ENCODE measurements at places on chromosomes 2 and 18.

GRCh38 chr2:212154477-212154878, 384.1 kb downstream of the ERBB4 start:
- DNase-seq, result no peak

DNA sequence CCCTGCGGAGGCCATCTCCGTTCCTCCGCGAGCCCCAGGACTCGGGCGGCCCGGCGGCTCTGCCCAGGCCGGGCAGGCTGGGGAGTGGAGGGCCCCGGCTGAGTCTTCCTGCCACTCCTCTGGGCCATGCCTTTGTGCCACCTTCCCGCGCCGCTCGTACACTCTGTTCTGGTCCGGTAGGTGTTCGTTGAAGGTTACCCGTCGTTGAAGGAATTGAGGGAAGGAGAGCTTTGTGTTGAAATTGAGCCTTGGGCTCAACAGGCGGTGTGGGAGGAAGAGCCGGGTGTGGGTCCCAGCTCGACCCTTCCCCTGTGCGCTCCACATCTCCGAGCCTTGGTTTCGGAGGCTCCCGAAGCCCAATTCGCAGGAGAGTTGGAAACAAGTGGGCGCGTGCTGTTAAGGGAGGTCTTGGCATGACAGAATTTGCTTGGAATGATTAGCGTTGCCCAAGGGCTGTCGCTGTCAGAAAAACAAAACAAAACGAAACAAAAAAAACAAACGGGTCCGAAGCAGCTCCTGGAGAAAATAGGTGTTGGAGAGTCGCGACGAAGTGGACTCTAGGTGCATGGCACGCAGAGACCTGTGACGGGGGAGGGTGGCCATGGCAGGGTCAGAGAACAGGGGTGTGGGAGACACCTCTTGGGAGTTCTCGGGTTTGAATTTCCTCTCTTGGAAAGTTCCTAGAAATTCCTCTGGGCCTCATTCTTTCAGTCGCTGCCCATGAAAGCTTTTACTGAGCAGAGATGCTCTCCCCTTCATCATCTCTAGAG, 1.2 kb upstream of the MZT2A start:
- DNase-seq, result no peak

DNA sequence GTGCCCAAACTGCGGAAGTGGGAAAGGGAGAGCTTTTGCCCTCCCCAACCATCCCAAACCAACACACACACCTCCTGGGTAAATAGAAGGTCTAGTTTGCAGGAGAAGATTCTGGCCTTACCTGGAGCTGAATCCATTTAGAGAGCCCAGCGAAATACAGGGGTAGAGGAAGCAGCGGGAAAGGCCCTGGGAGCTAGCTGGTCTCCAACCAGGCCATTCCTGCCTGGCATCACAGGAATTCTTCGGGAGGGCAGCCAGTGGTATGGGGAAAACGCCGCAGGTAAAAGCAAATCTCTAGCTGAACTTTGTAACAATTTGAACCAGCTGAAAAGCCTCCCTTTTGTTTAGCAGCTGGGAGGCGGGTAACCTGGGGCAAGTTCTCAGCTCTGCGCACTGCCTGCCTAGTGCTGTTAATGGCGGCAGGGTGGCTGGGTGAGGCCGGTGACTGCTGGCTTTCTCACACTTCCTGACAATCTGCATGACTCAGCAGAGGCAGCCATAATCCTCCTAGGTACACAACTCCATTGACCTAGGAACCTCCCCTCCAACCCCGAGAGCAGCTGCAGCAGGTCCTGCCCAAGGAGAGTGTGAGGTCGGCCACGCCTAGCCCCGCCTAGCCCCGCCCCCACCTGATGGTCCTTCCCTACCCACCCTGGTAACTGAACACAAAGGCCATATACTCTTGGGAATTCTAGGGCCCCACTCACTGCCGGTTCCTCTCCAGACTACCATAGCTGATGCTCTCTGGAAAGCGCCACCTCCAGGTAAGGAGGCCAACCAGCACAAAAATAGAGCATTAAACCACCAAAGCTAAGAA, 483.8 kb upstream of the REG3G start:
- no peak for DNase-seq

- DNase-seq, result no peak
These were observed 17.2 kb upstream of the PRLH start for GRCh38 chr2:237549216-237549615.

GRCh38 chr2:215895330-215895729, 118.0 kb downstream of the MREG start:
- no peak for DNase-seq

DNA sequence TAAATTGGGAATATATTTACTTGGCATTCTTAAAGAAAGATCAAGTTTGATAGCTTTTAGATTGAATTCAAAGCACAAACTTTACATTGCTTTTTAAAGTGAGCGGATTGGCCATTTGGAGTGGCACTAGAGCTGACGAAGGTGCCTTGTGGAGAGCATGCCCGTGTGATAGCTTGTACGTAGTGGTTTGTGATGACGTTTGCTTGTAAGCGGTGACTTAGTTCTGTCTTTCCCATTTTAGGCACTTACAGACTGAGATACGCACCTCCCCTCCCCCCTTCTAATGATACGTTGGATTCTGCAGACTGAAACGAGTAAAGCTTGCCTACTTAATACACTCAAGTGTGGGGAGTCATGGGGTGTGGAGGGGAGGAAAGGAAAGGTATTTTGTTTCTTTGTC, 53.4 kb downstream of the ZCCHC2 start:
- no peak for DNase-seq

DNA sequence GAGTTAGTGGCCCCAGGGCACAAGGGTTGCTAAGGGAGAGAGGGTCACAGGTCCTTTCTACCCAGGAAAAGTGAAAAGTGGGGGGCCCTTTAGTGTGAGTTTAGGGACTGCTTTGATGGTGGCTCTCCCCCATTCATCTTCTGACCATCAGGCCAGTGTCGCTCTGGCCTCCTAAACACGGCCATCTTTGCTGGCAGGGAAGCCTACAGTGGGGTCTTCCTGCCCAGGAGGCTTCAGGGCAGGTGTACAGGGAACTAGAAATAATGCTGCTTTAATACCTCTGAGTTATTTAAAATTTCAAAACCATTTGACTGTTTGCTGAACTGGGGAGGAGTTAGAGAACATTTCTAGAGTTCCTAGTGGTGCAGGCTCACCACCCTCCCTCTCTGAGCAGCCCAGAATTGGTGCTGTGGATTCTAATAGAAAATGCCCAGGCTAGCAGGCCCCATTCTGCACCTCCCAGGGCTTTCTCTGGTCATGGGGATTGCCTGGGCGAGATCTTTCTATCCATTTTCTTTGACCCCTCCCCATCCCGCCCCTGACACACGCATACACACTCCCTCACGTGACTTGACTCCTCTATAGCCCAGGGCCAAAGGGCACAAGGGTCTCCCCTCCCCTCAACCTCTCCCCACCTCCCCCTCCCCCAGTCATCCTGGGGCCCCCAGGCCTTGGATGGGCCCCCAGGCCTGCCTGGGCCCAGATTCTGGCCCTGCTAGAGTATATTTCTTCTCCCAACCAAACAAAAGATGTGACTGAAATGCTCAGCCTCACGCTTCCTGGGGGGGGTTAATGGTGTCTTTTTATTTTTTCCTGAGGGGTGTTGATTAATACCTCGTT, 3.1 kb downstream of the PKDCC start:
- no peak for DNase-seq

DNA sequence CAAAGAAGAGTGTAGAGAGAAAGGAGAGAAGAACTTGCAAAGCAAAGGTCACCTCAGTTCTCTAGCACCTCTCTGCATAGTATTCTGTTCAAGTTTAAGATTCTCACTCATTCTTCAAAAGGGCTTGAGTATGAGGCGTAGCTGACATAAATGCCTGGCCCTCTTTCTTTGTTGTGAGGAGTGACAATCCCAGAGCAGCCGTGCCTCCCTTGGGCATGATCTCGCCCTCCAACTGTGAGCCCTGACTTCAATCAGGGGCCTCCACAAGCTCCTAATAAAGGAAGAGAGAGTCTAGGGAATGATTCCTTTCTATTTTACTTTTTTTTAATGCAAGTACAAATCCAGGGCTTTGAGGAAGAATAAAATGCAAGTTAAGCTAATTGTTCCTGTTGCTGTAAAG, 402.7 kb downstream of the LRP1B start:
- DNase-seq, result no peak

GRCh38 chr2:151976945-151977353, 121.9 kb downstream of the CACNB4 start:
- no peak for DNase-seq

DNA sequence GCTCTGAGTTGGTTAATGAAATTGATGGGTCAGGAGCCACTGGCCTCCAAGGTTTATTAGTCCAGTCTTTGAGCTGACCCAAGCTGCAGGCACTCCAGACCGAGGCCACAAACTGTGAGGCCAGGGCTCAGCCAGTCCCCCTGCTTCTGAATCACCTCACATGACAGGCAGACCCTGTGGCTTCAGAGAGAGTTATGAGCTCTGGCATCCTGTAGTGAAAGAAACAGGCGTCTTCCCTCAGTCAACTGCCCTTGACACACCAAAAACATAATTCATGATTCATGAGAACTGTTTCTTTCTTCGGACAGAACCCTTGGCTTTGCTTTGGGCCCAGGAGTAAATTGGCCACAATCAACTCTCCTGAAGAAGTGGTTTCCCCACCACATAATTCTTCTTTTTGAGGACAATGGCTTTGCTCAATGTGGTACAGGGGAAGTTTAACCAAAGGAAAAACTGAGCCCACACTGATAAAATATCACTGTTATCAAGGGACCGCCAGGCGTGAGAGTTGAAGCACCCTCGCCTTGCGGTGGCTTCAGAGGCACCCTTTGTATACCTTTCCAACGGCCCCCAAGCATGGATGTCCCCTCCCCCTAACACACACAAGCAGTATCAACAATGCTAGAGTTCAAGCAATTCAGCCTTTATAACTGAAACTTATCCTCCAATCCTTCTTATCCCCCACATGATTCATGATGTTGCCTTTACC, 226.9 kb downstream of the CYRIA start:
- no peak for DNase-seq

GRCh38 chr2:195489101-195489500, 167.9 kb upstream of the SLC39A10 start:
- no peak for DNase-seq

- DNase-seq, result no peak
These were observed 91.5 kb downstream of the FHOD3 start for GRCh38 chr18:36389027-36389426.

DNA sequence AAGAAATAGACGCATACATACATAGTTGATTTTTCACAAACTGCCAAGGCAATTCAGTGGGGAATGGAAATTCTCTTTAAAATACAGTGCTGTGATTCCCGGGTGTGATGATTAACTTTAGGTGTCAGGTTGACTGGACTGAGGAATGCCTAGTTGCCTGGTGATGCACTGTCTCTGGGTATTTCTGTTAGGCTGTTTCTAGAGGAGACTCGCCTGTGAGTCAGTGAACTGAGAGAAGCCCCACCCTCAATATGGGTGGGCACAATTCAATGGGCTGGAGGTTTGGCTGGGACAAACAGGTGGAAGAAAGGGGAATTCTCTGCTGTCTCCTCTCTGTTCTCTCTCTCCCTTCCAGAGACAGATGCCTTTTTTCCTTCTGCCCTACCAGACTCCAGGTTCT, 187.6 kb downstream of the ARHGAP28 start:
- no peak for DNase-seq

GRCh38 chr2:11773111-11773510, 26.7 kb downstream of the LPIN1 start:
- DNase-seq, result no peak

DNA sequence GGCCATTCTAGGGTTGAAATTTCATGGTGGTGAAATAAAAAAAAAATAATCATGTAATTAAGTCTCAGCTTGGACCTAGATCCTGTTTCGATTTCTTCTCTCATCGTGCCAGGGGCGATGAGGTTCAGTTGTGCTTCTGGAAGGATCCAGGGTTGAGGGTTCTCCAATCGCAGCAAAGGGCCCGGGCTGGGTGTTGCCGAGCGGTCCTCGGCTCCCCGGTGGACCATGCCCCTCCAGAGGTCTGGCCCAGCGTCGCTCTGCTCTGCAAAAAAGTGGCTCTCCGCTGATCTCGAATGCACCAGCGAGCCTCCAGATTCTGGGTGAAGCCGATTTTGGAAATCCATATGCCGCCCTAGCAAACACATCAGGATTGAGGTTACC, 39.0 kb downstream of the EN1 start:
- no peak for DNase-seq

DNA sequence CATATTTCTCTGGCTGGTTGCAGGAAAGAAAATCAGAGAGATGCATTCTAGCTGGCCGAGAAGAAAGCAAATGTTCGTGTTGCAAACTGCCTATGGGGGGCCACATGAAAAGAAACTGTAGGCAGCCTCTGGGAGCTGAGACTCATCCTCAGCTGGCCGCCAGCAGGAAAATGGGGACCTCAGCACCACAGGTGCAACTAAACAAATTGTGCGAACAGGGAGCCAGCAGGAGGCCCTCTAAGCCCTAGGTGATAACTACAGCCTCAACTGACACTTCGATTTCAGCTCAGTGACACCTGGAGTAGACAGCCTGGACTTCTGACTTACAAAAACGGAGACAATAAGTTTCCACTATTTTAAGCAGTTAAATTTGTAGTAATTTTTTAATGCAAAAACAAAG, 107.3 kb downstream of the DTNB start:
- DNase-seq, result no peak

GRCh38 chr2:26195040-26195984, 22.4 kb downstream of the GAREM2 start:
- DNase-seq, result no peak

DNA sequence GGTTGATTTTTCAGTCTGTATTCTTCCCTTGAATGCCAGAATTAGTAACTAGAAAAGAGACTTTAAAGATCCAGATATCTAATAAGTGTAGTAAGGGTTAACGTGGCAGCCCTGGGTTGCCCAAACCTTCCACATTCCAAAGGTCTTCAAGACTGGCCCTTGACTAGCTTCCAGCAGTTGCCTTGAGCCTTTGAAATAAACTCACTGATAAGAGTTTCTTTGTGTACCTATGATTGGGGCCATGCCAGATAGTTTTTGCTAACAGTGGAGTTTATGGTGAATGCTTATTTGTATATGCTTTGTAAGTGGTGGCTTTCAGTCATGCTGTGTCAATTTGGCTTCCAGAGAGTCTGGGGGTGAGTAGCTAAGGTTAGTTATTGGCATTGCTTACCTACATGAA, 722.3 kb downstream of the RNF144A start:
- DNase-seq, result no peak

- no peak for DNase-seq
These were observed 355.1 kb downstream of the EN1 start for GRCh38 chr2:118492335-118492734.

DNA sequence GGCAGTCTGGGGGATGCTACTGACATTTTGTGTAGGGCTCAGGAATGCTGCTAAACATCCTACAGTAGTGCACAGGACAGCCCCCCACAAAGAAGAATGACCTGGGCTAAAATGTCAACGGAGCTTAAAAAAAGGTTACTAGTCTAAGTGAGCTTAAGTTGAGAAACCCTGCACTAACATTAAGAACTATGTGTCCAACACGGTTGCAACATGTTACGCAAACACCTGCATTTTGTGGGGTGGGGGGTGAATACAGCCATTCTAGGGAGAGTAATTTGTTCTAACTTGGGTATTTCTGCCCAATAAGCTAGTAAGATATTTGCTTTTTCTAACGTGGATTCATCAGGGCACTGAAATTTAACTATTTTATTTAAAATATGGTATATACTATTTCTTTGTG, 57.9 kb downstream of the SLC8A1 start:
- DNase-seq, result no peak

- no peak for DNase-seq
These were observed 189.0 kb downstream of the PLCL1 start for GRCh38 chr2:197993363-197993762.

GRCh38 chr2:239498981-239499634, 98.3 kb upstream of the HDAC4 start:
- DNase-seq, result no peak

- no peak for DNase-seq
These were observed 65.1 kb downstream of the USP40 start for GRCh38 chr2:233501198-233502076.
